ENCODE measurements at places on chromosomes 7 and 10.
A peak's percentile ranks its signal among the peaks of the same experiment; 100 is the strongest.

DNA sequence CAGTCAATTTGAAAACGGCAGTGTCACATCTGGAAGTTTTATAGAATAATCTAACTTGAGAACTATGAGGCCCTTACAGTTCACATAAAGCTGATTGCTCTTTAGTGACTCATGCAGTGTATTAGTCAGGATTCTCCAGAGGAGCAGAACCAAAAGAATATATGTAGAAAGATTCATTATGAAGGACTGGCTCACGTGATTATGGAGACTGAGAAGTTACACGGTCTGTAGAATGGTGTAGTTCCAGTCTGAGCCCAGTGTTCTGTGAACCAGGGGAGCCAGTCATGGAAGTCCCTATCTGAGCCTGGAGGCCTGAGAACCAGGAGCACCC lies 21.5 kb downstream of the RBM33 start:
- DNase-seq = no peak

DNA sequence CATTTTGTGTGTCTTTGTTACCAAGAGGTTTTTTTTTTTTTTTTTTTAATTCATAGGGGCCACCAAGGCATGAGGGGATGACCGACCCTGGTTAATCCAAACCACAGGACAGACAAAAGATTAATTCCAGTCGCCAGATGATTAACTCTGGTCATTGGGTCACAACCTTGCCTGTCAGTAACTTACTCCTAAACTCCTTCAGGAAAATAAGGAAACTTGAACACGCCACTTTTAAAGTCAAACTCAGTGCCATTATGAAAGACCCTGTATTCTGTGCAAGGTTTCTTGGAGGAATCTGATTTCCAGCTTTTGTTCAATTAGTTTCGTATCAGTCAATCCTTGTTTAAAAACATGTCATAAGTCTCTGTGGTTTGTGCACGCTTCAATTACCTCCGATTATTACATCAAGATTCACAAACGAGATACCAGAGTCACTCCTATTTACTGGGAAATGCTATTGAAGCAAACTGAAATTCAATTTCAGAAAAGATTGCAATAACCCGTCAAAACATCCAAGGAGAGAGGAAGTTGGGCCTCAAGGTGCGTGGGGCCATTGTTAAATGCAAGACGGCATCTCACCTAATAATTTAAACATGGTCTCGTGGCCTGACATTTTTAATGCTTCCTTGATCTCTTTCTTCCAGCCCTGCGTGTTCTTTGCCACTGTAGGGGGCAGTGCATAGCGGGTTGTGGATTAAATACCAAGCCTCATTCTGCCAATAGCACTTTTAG lies 44.0 kb downstream of the NRP1 start:
- DNase-seq = no peak

DNA sequence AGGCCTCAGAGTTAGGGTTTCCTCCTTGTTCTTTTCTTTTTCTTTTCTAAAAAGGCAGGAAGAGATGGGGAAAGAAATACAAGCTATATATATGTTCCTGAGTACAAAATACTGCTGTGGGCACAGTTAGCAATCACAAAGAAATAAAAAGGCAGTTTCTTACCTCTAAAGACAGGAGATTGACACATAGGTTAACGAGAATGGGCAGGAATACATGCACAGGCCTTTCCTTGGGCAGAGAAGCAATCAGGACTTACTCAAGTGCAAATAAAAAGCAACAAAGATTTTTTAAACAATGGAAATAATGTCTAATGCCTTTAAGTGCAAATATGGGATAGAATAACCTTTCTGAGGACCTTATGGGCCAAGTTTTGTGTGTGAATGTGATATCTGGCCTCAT lies 119.5 kb upstream of the AGK start:
- no peak for DNase-seq

DNA sequence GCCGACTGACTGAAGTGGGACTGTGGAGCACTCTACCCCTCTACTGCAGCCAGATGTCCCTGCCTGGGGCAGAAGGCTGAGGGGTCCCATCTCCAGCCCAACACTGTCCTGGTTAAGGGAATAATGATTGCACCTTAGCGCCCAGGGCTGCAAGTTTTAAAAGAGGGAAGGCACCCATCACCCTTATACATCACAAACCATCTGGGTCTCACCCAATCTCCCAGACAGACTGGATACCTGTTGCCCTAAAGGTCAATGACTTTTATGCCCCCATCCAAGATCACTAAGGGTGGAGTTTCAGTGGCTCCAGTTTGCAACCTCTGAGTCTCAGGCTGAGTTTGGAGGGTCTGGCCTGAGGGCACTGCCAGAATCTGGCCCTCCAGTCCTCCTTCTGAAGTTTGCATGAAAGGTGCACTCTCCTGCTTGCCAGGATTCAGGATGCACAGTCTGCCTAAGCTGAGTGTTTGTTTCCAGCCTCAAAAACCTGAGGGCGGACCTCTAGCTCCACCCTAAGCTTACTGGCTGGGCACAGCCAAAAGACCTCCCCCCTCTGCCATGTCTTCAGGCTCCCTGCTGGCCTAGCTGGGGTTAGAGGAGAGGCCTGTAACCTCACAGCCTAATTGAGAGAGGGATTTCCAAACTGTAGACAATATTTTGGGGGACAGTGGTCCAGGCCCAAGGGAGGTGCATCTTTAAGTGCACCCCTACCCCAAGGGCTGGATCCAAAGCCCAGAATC lies 2.5 kb upstream of the EMX2 start:
- no peak for DNase-seq

GRCh38 chr10:77085344-77085743 lies 552.3 kb downstream of the KCNMA1 start:
- no peak for DNase-seq

- DNase-seq = no peak
These were observed 969 bp downstream of the SLC35G1 start for GRCh38 chr10:93894516-93895378.

DNA sequence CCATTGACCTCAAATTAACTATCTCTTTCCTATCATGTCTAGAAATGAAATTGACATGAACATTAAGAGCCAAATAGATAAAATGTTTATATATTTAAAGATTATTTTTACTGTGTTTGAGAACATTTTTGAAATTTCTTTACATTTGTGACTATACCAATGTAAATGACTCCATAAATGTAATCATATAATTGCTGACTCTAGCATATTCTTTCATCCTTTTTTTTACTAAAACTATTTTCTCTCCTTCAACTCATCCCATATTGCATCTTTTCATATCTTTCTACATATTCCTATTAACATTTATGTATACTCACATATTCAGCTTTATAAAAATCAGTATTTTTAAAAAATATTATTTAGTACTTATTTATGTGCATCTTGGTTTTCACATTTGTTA lies 16.9 kb downstream of the TMEM106B start:
- DNase-seq = no peak

DNA sequence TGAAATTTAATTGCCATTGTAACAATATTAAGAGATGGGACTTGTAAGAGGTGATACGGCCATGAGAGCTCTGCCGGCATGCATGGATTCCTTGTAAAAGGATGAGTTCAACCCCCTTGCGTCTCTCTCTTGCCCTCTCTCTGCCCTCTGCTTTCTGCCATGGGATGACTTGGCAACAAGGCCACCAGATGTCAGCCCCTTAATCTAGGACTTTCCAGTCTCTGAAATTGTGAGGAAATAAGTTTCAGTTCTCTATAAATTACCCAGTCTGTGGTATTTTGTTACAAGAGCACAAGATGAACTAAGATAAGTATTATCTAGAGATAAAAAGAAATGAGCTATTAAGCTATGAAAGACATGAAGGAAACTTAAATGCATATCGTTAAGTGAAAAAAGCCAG lies 145.7 kb upstream of the AHR start:
- no peak for DNase-seq

DNA sequence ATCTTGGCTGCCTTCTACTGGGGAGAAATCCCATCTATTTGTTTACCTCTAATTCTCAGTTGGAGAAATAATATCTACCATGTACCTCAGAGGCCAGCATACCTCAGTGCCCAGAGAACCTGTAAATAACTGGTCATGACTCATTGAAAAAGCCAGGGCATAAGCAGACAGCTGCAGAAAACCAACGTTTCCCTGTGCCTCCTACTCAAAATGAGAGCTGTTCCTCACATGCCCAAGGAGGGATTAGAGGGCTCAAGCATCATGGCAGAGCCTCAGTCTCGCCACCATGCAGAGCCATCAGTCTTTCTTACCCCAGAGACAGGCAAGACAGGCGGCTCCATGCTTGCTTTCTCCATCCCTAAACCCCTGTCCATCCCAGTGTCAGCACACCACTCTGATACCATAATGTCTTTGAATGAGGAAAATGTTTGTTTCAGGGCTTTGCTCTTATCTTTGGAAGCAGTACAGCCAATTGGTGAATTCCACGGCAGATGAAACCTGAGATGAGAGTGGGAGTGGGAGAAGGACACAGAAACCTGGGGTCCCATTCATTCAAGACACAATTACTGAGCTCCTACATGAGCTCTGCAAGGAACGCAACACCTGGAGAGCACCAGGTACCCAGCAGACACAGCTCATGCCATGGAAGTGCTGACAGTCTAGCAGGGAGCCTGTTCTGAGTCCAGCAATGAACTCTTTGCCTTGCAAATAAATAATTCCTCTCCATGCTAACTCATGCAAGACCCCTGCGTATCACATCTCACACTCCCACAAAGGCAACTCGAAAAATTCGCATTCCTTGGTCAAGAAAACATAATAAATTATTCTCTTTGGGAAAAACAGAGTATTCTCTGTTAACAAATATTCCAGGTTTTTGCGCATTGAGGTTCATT lies 21.1 kb downstream of the PON1 start:
- no peak for DNase-seq

DNA sequence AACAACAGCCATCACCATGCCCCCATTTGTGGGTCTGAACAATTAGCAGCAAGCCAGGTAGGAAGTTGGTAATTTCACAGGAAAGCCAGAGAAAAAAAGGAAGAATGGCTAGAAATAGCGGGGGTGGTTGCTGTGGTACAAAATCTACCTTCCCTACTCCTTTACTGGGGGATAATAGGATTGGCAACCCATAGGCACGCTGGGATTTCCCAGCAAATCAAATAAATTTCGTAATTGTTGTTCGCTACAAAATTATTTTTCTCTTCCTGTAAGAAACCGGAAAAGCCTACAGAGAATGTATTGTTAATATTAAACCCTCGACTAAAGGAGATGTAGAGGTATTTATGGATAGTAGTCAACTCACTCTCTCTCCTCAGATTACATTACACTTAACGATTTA lies 123.9 kb downstream of the DOCK4 start:
- DNase-seq = no peak

DNA sequence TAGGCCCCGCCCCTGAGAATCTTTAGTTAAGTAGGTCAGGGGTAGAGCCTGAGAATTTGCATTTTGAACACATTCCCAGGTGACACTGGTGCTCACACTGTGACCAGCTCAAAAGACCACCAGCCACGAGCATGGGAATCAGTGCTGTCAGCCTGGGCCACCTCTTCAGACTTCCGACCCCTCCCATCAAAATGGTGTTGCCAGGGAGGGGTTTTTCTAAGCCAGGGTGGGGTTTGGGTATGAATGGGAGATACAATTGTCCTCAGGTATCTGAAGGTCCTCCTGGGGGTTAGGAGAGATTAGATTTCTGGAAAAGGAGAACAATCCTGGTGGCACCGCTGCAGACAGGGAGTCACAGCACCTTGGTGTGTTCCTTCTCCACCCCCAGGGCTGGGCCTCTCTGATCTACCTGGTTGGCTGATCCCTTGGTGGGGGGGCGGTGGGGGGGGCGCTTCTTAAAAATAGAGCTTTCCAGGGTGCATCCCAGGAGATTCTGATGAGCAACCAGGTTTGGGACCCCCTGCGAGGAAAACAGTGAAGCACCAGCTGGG lies 111.5 kb upstream of the ANLN start:
- no peak for DNase-seq

GRCh38 chr7:28088901-28089714 lies 91.5 kb downstream of the JAZF1 start:
- DNase-seq = no peak

- DNase-seq = no peak
These were observed 1.5 kb upstream of the EXOC6 start for GRCh38 chr10:92846854-92847201.

GRCh38 chr7:12233175-12233574 lies 22.1 kb downstream of the TMEM106B start:
- DNase-seq = no peak

DNA sequence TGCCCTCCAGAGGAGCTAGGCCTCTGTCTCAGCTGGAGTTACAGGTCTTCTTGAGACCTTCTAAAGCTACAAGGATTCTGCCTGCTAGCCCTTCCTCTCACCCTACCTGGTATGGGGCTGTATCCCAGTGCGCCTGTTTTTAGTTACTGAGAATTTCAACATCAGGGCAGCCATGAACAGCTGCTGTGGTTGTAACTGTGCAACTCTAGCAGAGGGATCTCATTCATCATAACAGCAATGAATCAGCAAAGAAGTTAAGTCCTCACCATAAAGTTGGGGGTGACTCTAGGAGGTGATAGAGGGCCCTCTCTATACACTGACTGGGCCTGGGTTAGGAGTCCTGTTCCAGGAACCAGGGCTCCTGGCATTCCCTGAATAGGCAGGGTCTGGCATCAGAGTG lies 14.0 kb upstream of the CDH23 start:
- no peak for DNase-seq

DNA sequence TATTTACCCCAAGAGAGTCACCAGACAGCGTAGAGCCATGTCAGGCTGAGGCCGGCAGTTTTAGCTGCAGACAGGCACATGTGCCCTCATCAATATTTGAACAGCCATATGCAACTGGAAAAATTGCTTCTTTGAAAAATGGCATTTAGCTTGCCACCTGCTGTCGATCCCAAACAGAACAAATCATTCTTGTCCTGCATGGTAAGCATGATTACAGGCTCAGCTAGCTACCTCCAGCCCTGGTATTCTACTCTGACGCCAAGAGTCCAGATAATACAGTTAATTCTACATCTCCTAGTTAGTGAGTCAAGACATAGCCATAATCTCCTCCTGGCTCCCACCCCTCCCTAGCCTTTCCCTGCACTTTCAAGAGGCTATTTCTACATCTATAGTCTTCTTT lies 7.7 kb downstream of the CREB3L2 start:
- no peak for DNase-seq

DNA sequence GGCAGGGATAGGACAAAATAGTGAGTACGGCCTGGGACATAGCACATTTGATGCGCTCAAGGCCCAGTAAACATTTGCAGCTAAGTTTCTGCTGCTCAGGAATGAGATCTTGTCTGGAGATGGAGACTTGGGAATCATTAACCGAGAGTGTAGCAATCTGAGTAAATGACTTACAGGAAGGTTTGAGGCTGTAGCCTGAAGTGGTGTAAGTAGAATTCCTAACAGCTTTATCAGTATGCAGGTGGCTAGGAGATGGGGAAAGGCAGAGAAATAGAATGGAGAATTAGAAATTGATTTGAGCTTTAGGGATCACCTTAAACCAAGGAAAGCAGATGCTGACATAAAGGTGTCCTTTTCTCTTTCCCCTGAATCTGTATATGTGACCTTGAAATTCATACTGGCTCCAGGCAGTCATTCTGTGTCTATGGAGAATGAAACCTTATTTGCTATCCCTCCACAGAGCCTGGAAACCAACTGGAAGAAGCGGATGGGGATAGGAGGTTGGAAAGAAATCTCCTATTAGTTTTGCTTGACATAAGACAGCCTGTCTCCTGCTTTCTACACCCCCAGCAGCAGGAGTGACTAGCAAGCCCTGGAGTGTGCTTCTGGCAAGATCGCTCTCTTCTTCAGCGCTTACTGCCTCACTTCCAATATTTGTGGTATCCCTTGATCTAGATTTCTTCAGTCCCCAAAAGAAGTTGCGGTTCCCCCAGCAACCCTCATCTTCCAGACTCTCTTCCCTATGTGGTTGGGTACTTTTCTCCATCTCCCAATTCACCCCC lies 6.4 kb upstream of the PON2 start:
- DNase-seq = peak; percentile 52
